Stimulated activated CD8-positive, alpha-beta memory T cell treated with anti-CD3 and anti-CD28 coated beads, Interleukin-7, amount 100 ng/mL, for 1 hour (primary cell): ENCODE measurements at places on chromosomes 6 and 20.

- DNase-seq, result no peak
These were observed 29.1 kb downstream of the NDUFAF5 start for GRCh38 chr20:13813910-13814309.

GRCh38 chr6:57297505-57297904, 19.9 kb upstream of the PRIM2 start:
- no peak for DNase-seq

DNA sequence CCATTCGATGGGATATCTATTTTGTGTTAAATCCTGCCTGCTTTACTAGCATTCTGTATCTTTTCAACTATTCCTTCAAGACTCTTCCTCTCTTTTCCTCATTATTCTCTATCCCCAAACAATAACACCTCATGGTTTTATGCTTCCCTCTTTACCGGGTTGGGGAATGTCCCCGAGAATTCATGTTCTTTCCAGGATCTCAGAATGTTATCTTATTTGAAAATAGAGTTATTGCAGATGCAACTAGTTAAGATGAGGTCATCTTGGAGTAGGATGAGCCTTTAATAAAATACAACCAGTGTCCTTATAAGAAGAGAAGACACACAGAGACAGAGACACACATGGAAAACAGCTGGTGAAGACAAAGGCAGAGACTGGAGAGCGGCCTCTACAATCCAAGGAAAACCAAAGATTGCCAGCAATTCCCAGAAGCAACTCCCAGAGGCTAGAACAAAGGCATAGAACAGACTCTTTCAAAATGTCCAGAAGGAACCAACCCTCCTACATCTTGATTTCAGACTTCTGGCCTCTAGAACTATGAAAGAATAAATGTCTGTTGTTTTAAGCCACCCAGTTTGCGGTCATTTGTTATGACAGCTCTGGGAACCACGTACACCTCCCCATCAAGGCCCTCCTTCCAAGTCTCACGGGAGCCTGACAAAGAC, 126.8 kb upstream of the TNFAIP3 start:
- DNase-seq, result no peak

GRCh38 chr6:15171026-15171425, 74.8 kb upstream of the JARID2 start:
- no peak for DNase-seq

DNA sequence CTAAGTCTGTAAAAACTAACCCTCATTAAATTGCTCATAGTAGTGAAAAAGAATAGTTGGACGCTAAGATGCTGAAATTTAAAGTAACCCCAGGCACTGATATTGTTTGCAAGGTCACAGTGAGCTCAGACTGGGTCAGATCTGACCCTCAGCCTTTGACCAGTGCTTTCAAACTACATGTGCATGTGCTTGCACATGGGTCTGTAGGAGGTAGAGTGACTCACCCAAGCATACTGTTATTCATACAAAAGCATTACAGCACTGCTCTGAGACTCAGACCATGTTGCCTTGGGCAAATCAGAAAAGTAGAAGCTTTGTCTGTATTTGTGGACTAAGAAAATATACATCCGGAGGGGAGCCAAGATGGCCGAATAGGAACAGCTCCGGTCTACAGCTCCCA, 326.4 kb upstream of the MARCKS start:
- DNase-seq, result no peak

DNA sequence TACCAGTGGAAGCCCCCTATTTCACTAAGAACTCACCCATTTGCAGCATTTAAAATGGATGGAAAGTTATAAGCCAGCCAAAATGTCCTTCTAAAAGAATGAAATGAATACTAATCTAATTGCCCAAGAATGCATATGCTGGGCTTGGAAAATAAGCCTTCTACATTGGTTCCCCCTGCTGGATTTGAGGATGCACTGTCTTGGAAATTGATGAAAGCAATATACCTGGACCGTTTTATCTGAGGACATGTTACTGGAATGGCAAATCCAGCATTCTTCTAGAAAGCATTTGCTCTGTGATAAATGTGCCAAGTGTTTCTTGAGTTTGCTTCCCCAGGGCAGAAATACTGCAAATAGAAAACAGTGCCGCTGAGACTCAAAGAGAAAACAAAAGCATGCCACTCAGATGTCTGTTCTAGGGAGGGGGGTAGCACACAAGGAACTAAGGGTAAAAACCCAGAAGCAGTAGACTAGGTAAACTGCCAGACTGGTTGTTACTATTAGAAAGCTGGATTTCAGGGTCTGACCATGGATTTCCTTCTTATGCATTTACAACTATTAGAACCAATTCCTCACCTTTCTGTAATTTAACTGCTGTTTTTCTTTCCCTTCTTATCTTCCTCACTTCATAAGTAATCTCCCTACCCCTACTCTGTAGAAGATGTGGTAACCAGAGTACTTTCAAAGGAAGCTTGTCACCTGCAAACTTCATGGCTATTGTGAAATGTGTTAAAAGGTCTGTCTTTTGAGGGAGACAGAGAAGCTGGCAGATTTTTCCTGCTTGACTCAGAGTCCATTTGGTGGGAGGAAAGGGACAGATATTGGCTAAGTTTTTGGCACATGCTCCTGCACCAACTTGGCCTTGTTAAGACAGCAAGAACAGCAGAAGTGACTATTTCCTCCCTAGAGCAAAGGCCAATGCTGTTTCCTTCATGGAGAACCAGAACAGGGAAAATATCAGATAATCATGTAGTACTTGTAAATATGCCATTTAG, 642.6 kb downstream of the KIF16B start:
- no peak for DNase-seq

DNA sequence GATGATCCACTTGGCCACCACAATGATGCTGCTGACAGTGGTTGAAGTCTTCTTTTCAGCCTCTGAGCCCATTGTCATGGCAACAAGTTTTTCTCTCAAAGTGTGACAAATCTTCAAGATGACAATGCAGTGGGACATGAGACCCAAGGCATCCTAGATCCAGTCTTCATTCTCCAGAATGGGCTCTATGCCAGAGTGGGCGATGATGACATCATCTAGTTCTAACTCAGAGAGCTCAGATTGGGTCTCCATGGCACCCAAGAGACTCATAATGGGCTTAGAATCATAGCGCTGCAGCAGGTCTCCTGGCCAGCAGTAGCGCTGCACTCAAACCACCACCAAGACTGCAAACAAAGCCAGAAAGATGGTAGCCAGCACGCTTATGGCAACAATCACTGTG, 973.6 kb downstream of the EYS start:
- no peak for DNase-seq

DNA sequence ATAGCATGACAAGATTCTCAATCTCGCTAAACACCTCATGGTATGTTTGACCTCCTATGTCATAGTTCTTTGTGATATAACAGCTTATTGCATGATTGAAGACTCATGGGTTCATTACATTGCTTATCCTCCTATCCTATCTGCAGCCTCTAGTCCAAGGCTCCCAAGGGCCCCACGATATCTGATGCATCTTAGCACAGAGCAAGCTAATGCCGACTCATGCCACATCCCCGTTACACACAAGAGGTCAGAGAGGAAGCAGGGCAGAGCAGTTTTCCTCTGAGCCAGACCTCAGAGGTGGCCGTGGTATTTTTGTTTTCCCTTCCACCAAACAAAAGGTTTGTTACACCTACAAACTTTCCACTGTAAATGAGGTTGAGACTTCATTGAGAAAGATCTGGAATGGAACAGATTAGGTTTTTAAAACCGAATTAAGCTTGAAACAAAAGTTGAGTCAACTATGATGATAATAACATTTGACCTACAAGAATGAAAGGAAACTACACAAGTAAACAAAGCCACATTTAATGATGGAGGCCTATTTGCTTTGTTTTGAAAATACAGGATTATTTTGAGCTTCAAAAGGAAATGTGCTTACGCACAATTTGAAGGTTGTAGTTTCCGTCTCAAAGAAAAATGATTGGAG, 133.9 kb upstream of the MYLIP start:
- DNase-seq, result no peak

DNA sequence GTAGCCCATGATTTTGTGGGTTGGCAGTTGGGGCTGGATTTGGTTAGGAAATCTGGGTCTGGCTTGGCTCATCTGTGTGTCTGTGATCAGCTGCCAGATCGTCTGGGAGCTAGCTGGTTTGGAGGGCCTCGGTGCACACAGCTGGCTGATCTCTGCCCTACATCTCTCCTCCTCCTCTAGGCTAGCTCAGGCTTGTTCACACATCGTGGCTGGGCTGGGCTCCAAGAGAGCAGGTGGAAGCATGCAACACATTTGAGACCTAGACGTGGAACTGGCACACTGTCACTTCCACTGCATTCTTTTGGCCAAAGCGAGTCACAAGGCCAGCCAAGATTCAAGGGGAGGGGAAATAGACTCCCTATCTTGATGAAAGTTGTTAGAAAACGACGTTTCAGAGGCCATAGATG, 15.9 kb downstream of the NDUFAF5 start:
- DNase-seq, result no peak

DNA sequence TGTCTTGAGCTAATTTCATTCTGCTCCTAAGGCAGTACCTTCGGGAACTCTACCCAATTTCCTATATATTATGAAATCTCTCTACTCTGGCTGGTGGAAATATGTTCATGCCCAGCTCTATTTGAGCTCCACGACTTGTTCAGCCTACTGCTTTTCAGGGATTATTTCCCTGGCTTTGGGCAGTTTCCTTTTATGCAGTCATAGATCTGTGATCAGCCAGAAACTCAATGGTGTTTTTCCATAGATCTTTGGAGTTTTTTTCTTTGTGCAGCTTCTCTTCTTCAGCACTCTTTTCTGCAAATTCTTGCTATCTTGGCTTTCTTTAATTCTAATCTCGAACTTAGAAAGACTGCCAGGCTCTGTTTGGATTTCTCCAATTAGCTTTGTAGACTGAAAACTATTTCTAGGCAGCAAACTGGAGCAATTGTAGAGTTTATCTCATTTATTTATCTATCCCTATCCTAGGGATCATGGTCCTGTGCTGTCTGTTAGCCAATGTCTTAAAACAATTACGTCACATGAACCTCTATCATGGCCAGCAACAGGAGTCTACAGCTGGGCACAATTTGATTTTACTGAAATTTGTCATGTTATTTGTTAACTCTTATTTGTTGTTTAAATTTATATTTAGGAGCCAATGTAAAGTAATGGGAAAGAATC, 328.4 kb downstream of the BCKDHB start:
- DNase-seq, result no peak

DNA sequence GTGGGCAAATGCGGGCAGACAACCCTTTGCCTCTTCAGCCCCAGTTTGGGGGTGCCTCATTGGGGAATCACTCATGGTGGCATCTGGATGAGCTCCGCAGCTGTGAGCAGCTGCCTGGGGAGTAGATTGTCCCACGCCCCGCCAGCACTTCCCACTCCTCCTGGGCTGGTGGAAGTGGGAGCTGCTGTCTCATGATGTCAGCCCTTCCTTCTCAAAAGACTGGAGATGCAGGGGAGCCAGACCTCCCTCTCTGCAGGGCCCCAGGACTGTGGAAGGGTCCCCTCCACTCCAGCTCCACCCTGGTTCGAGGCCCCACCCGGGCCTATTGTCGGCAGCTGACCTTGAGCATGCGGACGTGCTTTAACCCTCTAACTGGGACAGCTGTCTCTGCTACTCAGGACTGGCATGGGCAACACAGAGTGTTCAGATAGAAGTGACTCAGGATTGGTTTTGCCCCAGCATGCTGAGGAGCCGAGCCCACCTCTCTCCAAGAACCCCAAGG, 2.0 kb downstream of the UNC93A start:
- DNase-seq, result no peak

DNA sequence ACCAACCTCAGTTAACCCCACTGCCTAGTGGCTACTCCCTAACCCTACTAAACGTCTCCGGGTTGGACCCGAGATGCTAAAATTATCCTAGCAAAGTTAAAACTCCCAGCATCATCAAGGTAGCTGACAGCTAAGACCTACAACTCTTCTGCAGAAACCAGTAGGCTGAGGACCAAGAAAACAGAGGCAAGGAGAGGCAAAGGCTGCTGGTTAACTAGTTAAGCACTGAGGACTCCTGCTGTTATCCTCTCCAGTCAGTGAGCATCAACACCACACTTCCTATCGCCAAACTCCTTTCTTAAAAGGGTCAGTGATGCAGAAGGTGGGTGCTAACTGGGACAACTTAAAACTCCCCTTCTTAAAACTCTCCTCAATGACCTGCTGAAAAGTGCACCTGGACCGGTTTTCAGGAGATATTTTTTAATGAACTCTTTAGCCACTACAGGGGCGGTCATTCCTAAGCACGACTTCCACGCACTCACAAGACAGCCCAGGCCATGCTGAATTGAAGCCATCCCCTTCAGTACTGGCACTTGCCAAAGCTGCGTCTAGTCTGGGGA, 1.7 kb downstream of the TRERF1 start:
- no peak for DNase-seq

DNA sequence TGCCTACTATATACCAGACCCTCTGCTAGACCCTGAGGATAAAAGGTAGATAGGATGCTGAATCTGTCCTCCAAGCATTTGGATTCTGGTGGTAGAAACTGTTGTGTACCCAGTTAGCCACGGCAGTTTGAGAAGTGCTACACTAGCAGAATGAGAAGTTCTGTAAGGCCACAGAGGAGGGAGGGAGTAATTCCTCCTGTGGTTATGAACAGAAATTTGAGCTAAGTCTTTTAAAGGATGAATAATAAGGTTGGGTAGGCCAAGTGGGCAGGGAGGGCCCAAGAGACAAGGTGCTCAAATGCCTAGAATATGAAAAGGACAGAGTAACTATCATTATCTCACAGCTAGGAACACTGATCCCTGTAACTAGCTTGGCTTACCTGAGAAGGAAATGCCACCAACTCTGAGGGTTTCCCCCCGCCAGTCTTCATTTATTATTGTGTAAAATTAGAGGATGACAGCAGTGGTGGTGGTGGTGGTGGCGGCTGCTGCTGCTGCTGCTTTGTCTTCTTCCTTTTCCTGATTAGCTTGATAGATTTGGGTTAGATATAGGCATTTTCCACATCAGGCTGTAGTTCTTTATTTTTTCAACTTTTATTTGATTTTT, 243.3 kb downstream of the PRL start:
- no peak for DNase-seq

DNA sequence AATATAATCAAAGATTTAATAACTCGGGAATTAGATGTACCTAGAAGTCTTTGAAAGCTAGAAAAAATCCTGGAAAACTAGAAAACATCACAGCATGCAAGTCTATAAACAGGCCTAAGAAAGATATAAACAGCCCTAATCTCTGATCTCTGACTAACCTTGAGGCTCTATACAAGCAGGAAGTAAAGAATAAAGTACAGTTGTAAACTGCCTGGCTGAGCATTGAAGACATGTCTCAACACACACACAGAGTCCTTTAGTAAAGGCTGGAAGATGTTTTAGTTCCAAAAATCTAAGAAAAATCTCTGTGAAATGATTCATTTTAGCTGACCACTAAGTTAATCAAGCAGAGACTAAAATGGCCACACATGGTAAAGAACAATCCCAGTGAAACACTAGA, 774.5 kb downstream of the EYS start:
- no peak for DNase-seq

DNA sequence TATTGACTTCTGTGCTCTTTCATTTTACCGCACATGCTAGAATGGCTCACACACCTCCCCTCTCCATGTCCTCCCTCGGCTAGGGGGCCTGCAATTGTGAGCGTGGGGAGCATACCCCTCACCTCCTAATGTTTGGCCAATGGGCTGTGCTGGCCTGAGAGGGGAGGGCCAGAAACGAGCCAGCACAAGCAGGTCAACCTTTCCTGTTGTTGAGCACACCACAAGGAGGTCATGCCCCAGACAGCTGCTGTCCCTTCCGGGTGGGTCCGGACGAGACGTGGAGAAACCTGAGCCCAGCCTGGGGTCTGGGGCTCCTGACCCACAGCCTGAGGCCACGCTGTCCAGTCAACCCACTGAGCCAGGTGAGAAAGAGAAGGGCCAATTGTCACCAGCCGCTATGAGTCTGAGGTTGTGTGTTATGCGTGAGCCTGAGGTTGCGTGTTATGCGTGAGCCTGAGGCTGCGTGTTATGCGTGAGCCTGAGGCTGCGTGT, 77.4 kb downstream of the TTLL2 start:
- no peak for DNase-seq
